Islet precursor cell (in vitro differentiated cells): ENCODE measurements at places on chromosomes 12 and 14.
A peak's percentile ranks its signal among the peaks of the same experiment; 100 is the strongest.

- DNase-seq, result peak; percentile 97
Observed at GRCh38 chr12:95648990-95649791, 97.9 kb upstream of the USP44 start.

DNA sequence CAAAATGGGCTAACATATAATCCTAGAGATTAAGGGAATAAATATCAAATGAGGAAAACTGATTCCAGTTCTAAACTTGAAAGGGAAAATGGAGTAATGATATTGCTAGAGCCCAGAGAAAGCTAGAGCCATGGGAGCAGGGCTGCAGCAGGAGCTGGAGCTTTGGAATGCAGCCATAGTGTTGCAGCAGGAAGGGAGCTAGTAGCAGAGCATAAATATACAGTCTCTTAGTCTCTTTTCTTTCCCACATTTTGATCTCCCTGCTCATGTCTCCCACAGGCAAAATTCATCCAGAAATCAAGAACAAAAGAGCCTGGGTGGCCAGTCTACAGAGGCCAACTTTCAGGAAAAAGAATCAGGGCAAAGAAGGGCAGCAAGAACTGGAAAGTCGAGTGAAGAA lies 253.7 kb downstream of the ATXN7L3B start:
- peak; percentile 59 for DNase-seq

DNA sequence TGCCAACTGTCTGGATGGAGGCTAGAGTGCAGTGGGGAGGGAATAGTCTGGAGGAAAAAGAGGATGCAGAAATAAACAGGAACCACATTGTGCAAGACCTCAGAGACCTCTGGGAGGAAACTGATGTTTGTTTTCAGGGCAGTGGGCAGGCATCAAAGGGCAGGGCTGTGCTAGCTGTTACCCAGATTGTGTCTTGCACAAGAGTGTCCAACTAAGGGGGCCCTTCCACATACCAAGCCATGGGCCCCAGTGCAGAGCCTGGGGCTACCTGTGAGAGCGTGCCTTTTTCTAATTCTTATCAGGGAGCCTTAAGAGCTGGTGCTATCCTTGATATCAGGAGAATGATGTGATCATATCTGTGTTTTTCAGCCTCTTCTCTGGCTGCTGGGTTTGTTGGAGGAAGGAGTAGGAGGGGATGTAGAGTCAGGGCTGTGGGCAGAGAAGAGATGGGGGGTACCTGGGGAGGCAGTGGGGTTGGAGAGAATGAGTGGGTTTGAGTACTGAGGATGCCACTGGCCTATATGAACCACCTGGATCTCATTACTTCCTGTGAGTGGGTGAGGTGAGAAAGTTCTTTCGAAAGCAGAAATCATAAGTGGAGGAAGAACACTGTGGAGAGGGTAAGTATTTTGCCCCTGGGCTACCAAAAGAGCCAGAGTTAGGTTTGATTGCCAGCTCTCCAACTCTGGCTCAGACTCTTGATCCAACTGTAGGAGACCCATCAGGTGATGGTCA lies 259.2 kb upstream of the CRY1 start:
- DNase-seq, result no peak

GRCh38 chr14:75543786-75544185 lies 21.5 kb downstream of the BATF start:
- no peak for DNase-seq

GRCh38 chr12:53674977-53675700 lies 744 bp downstream of the ATP5MC2 start:
- no peak for DNase-seq

GRCh38 chr12:13377698-13378097 lies 181.2 kb downstream of the EMP1 start:
- no peak for DNase-seq

DNA sequence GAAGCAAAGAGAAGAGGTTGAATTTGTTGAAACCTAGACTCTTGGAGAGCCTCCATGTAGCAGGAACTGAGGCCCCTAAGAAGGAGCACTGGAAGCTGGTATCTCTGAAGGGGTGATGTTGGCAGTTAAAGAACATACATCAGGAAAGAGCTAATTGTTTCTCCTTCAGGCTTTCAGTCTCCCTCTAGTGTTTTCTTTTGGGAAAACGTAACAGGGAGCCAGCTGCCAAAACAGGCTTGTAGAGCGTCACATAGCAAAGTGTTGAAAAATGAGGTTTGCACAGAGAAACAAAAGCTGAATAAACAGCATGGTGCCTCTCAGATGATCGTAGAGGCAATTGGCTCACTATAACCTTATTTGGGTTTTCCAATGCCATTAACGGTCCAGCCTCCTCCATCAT lies 46.9 kb upstream of the CAND1 start:
- DNase-seq, result peak; percentile 62

GRCh38 chr14:67429510-67430205 lies 17.7 kb upstream of the PLEK2 start:
- no peak for DNase-seq

DNA sequence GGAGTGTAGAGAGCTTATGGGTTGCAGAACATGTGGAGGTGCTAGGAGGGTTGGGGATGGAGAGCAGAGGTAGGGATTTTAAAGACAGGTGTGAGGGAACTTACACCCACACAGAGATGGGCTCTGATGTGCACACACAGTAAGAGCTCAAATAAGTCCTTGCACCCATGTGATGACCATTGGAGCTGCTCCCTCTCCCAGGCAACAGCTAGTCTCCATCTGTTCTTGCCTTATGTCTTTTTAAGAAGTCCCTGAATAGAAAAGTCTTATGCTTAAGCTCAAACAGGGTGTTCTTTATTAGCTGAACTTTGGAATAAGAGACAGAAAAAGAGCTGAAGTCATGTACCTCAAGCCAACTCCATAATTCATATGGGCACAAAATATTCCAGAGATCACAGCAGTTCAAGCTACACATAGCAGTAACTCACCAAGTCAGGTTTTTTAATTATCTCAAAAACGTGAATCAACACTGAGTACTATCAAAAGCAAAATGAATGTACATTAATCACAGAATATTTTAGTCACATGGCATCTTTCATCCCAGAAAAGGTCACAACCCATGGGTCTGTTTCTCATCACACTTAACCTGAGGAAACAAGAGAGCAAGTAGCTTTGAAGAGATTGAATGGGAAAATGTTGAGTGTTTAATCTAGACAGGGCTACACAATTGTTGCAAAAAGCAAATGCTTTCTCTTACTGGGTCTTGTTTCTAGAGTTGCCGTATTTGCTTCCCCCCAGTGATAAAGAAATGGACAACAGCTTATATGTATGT lies 1513.6 kb upstream of the SEL1L start:
- DNase-seq, result no peak

DNA sequence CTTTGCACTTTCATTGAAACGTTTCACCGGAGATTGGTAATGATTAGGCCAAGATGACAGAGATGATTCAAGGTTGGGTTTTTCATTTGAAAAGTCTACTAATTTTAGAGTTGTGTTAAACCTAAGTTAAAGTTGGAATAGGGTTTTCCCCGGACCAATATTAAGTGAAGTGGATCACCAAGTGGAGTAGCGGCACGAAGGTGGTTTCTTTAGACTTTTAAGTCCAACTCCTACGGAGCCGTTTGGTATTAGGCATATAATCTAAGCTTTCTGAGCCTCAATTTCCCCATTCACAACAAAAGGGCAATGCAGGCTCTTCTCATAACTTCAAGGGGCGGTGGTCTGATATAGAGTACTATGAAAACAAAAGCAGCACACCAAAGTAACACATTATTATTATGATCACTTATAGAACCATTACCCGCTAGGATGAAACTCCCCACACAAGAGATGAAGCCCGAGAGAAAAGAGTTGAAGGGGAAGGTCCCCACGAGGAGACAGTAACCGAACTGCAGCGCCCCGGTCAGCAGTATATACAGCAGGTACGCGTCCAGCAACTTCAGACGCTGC lies 413 bp downstream of the DAD1 start:
- DNase-seq, result no peak

DNA sequence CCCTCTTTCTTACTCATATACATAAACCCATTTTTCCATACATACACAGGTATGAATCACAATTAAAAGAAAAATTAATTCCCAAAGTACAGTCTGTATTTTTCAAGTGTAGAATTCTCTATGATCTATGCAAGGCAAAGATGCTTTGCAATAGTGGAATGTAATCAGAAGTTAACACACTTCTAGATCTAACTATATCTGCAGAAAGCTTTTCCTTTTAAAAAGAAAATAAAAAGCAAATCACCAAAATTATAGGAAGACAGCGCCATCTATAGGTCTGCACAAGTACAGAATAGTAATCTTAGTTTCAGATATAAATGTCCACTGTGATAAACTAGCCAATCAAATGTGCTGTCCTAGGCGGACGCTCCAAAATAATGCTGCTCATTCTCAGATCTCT lies 22.0 kb downstream of the SLC25A21 start:
- DNase-seq, result no peak

GRCh38 chr12:124537525-124538193 lies 29.8 kb downstream of the NCOR2 start:
- DNase-seq, result no peak

GRCh38 chr12:48017496-48017895 lies 13.2 kb upstream of the COL2A1 start:
- no peak for DNase-seq
